CD4-positive, alpha-beta T cell treated with Interleukin-17A for 1 hour (primary cell): ENCODE measurements at places on chromosomes 16 and 17.

- DNase-seq, result no peak
Observed at GRCh38 chr16:83692224-83692623, 115.6 kb upstream of the HSBP1 start.

- DNase-seq, result no peak
Observed at GRCh38 chr17:28480799-28481571, 7.5 kb downstream of the SLC13A2 start.

- DNase-seq, result no peak
Observed at GRCh38 chr17:55334881-55335540, 70.3 kb downstream of the HLF start.

- no peak for DNase-seq
Observed at GRCh38 chr17:31700973-31701372, 158.1 kb downstream of the COPRS start.

DNA sequence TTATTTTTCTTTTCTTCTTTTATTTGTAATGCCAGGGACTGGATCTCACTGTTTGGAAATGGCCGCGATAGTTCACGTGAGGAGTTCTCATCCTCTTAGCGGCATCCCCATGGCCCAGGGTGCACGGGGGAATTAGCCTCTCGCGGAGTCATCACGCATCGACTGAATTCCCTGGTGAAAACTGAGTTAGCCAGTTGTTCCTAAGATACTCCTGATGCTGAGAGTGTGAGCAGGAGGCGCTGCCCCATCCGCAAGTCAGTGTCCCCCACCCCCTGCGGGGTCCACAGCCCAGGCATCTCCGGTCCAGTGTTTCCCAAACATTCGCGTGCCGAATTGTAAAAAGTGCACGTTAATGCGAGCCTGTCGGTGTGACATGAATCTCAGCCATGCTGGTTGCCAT lies 277.2 kb downstream of the CPPED1 start:
- no peak for DNase-seq

DNA sequence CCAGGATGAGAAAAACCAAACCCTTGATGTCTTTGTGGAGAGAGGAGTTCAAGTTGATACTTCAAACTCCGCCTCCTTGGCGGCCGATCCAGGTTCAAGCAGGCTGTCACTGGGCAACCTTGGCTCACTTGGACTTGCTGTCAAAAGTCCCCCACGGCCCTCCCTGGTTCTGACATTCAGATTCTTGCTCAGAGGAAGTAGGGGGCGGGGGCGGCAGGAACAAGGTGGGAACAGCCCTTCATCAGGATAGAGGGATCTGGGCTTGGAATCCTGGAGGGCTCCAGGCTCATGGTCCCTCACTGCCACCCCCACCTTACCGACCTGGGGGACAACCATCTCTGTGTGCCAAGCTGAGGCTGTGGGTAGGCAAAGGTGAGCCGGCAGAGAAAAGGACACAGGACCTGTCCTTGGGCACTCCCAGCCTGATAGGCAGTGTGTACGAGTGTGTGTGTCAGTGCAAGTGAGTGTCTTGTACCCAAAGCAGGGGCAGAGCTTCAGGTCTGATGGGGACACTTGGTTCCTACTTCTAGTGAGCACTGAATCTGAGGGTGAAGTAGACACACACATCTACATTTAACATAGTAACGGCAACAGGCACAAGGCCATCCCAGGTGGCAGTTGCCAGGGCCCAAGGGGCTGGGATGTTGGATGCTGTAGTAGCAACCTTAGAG lies 6.6 kb upstream of the TSPOAP1 start:
- peak; percentile 47 for DNase-seq
